Upper lobe of left lung (tissue), 6 donors: ENCODE measurements at places on chromosomes 6 and 20. TPM values are rescaled to one million over a fixed set of nuclear protein-coding genes. Genes with fewer than 3 reads are reported as not detected.

Gene BPIFB1
- 4.8 TPM for total RNA-seq

- peak overlapping the region; percentile 98 for H3K27ac ChIP-seq
- H3K36me3 ChIP-seq, result no peaks in the 10 kb centered on the region
- DNase-seq, result no peak
- H3K4me1 ChIP-seq, result peaks cover 35% of the 10 kb centered on the region
- no peak overlapping the region for H3K4me3 ChIP-seq
These were observed 1.8 kb downstream of the SERPINB6 start for GRCh38 chr6:2969549-2969948.

DNA sequence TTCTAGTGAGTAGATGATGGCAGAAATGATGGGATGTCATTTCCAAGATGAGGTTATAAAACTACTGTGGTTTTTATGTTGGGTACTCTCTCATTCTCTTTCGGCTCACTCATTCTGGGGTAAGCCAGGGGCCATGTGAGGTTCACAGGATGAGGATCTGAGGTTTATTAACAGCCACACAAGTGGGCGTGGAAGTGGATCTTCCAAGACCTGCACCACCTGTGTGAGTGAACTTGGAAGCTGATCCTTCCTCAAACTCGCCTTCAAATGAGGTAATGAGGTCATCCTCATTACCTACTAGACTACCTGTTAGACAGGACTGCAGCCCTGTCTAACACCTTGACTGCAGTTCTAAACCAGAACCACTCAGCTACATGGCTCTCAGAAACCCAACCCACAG, 45.1 kb upstream of the TAGAP start:
- no peak for DNase-seq
- H3K27me3 ChIP-seq, result no peaks in the 10 kb centered on the region
- H3K4me3 ChIP-seq, result no peak overlapping the region
- no peak overlapping the region for H3K27ac ChIP-seq
- H3K4me1 ChIP-seq, result no peaks in the 10 kb centered on the region

- no peaks in the 10 kb centered on the region for H3K36me3 ChIP-seq
- no peaks in the 10 kb centered on the region for H3K4me1 ChIP-seq
- no peak for DNase-seq
- no peak overlapping the region for H3K4me3 ChIP-seq
- H3K27ac ChIP-seq, result no peak overlapping the region
These were observed 25.2 kb downstream of the RFPL4B start for GRCh38 chr6:112372226-112372806.

GRCh38 chr20:25160467-25160866, 35.0 kb upstream of the ENTPD6 start:
- DNase-seq, result no peak
- no peaks in the 10 kb centered on the region for H3K4me1 ChIP-seq
- no peak overlapping the region for H3K4me3 ChIP-seq
- no peak overlapping the region for H3K27ac ChIP-seq
- no peaks in the 10 kb centered on the region for H3K36me3 ChIP-seq

GRCh38 chr6:125245109-125245508, 56.7 kb downstream of the HDDC2 start:
- H3K27me3 ChIP-seq, result no peaks in the 10 kb centered on the region
- no peak overlapping the region for H3K27ac ChIP-seq
- no peaks in the 10 kb centered on the region for H3K4me1 ChIP-seq
- no peak overlapping the region for H3K4me3 ChIP-seq
- no peaks in the 10 kb centered on the region for H3K36me3 ChIP-seq

Gene SLC17A5
- 32.5 TPM for total RNA-seq

DNA sequence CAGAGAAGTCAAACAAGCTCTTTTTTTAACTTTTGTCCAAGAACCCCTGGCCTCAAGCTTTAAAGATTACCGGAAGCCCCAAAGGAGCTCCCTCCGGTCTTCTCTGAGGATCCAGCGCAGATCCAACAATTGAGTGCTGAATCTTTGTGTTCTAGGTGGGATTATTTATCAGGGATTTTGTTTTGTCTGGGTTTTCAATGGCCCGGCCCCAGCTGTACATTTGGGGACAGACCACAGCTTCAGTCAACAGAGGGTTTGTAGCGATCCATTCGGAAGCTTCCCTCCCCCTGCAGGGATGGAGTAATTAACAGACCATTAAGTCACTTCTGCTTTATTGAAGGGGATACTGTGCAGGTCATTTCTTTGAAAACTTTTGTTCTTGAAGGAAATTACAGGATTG, 7.8 kb downstream of the OLIG3 start:
- peaks cover 21% of the 10 kb centered on the region for H3K4me1 ChIP-seq
- no peak overlapping the region for H3K4me3 ChIP-seq
- DNase-seq, result no peak
- no peak overlapping the region for H3K27ac ChIP-seq
- no peaks in the 10 kb centered on the region for H3K36me3 ChIP-seq

- peak within 1 kb of the TSS; percentile 46 for H3K4me3 ChIP-seq
- peaks cover 19% of the 10 kb centered on the region for H3K4me1 ChIP-seq
- no peaks in the 10 kb centered on the region for H3K36me3 ChIP-seq
- no peaks in the 10 kb centered on the region for H3K27me3 ChIP-seq
These were observed at the start of gene JPH2 for GRCh38 chr20:44187054-44187771. JPH2 (minus strand) TSS chr20:44187188; CDS start chr20:44186705, 483 bp downstream.

Gene LY6G6C
- not detected for total RNA-seq

GRCh38 chr20:64042054-64042781, 6.2 kb downstream of the C20orf204 start:
- H3K4me3 ChIP-seq, result peak overlapping the region; percentile 51
- no peak for DNase-seq
- H3K27ac ChIP-seq, result peak overlapping the region; percentile 88
- peaks cover 10% of the 10 kb centered on the region for H3K36me3 ChIP-seq

Gene OR14J1
- total RNA-seq, result not detected

- no peaks in the 10 kb centered on the region for H3K27me3 ChIP-seq
- no peak overlapping the region for H3K4me3 ChIP-seq
- H3K27ac ChIP-seq, result no peak overlapping the region
- H3K36me3 ChIP-seq, result no peaks in the 10 kb centered on the region
- DNase-seq, result no peak
These were observed 9.4 kb upstream of the ARFGEF2 start for GRCh38 chr20:48912065-48912464.

- H3K27me3 ChIP-seq, result no peaks in the 10 kb centered on the region
- DNase-seq, result no peak
- no peak overlapping the region for H3K4me3 ChIP-seq
- H3K27ac ChIP-seq, result no peak overlapping the region
- H3K4me1 ChIP-seq, result no peaks in the 10 kb centered on the region
- no peaks in the 10 kb centered on the region for H3K36me3 ChIP-seq
These were observed 322.2 kb downstream of the SOX4 start for GRCh38 chr6:21915707-21916260.

Gene PPIL6
- total RNA-seq, result 7.3 TPM

GRCh38 chr6:87909849-87910248, 137.8 kb upstream of the SPACA1 start:
- no peak for DNase-seq
- no peaks in the 10 kb centered on the region for H3K27me3 ChIP-seq
- no peak overlapping the region for H3K4me3 ChIP-seq

Gene TMEM170B
- 12.9 TPM for total RNA-seq

Gene CLPSL2
- not detected for total RNA-seq

GRCh38 chr6:36962874-36963273, 8.3 kb downstream of the PI16 start:
- H3K4me1 ChIP-seq, result peaks cover 23% of the 10 kb centered on the region
- DNase-seq, result no peak
- H3K36me3 ChIP-seq, result peaks cover 5% of the 10 kb centered on the region
- H3K4me3 ChIP-seq, result no peak overlapping the region

Gene SCRT2
- not detected for total RNA-seq

- H3K27me3 ChIP-seq, result no peaks in the 10 kb centered on the region
- no peak overlapping the region for H3K27ac ChIP-seq
- no peaks in the 10 kb centered on the region for H3K4me1 ChIP-seq
These were observed 84.5 kb upstream of the MCHR2 start for GRCh38 chr6:100078509-100078908.
